ENCODE measurements at places on chromosomes 6 and 20. TPM values are rescaled to one million over a fixed set of nuclear protein-coding genes. Genes with fewer than 3 reads are reported as not detected.

The KCNQ5 gene
- polyA plus RNA-seq = 0.68 TPM

The MAFB gene
- polyA plus RNA-seq = 2.5 TPM

The POU5F1 gene
- polyA plus RNA-seq = 1,914 TPM

The ETV7 gene
- polyA plus RNA-seq = 0.47 TPM

The CBFA2T2 gene
- polyA plus RNA-seq = 12.7 TPM

The OPRL1 gene
- polyA plus RNA-seq = 0.27 TPM

The PLN gene
- 0.10 TPM for polyA plus RNA-seq

The SLC13A3 gene
- 7.2 TPM for polyA plus RNA-seq

The ABHD16B gene
- not detected for polyA plus RNA-seq

The CST5 gene
- polyA plus RNA-seq = not detected

The GLP1R gene
- 0.42 TPM for polyA plus RNA-seq

The PGC gene
- not detected for polyA plus RNA-seq

The FOXQ1 gene
- not detected for polyA plus RNA-seq

The SLC32A1 gene
- polyA plus RNA-seq = not detected

The TP53TG5 gene
- not detected for polyA plus RNA-seq

The CD93 gene
- 0.03 TPM for polyA plus RNA-seq

Data from GM23338 (cell line).